ENCODE measurements at places on chromosomes 4 and X. TPM values are rescaled to one million over a fixed set of nuclear protein-coding genes. Genes with fewer than 3 reads are reported as not detected.

The DUSP9 gene
- not detected for total RNA-seq

DNA sequence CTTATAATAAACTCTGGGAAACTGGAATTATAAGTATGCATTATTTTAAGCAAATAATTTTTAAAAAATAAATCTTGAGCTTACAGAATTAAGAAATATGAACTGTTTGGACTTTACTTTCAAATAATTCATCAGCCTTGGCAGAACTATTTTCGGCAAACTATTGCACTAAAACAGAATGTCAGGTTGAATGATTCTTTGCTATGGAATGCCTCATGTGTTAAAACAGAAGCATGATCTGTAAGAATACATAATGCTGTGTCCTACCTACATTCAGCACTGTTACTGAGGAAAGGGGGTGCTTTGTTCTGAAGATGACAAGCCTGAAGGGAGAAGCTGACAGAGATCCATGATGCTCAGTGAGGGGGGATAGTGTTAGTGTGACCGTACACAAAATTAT, 55.6 kb upstream of the EXOC1L start:
- no peak for DNase-seq

GRCh38 chrX:110938977-110939732, 143.5 kb upstream of the CHRDL1 start:
- DNase-seq, result no peak

DNA sequence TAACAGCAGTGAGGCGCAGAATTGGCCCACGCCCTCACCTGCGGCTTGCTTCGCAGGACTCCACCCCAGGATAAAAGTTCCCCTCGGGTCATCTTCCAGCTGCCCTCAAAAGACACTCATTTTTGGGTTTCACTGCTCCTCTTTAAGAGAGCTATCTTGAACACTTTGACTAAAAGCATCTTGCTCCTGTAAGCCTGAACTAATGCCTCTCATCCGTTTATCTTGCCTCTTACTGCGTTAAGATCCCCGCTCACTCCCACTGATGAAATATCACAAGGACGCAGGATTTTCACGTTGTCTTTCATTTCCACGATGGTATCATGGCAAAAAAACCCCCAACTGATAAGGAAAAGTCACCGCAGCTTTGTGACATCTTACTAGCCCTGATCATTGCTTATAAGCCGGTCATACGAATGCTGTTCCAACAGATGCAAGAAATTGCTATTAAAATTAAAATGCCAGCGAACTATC, 591 bp upstream of the ACSL4 start:
- no peak for DNase-seq

GRCh38 chr4:19329077-19329476, 922.6 kb upstream of the SLIT2 start:
- DNase-seq, result no peak

DNA sequence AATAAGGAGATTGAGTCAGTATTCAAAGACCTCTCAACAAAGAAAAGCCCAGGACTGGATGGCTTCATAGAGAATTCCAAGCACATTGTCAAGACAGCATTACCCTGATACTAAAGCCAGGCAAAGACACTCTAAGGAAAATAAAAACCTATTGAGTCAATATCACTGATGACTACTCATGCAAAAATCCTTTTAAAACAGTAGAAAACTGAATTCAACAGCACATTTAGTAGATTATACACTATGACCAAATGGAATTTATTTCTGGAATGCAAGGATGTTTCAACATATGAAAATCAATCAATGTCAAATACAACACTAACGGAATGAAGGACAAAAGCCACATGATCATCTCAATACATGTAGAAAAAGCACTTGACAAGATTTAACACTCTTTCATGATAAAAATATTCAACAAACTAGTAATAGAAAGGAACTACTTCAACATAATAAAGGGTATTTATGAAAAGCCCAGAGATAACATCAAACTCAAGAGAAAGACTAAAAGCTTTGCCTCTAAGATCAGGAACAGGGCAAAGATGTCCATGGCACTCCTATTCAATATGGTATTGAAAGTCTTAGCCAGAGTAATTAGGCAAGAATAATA, 633.3 kb downstream of the ANKRD50 start:
- peak; percentile 58 for DNase-seq

DNA sequence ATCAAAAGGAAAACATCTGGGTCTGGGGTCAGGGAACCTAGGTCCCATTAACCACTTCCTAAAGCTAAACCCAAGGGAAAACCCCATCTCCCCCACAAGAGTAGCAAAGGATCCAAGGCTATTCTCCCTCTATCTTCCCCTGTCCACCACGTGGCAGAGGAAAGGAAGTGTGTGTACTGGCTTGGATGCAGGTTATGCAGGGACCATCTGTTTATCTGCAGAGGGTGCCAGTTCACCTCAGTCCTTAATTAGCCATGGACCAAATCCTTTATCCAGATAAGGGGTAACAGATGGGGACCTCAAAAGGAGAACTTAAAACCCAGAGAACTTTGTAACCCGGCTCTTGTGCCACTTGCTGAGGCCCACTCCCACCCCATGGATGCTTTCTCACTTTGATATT, 135.3 kb downstream of the ZNF518B start:
- no peak for DNase-seq

- no peak for DNase-seq
Measured at GRCh38 chrX:35340465-35340864, 397.9 kb downstream of the FAM47B start.

- no peak for DNase-seq
Measured at GRCh38 chr4:26135331-26135730, 185.5 kb upstream of the RBPJ start.

GRCh38 chr4:150167054-150167453, 88.8 kb downstream of the DCLK2 start:
- DNase-seq, result no peak
